Posterior cingulate gyrus (tissue), 11 donors: ENCODE measurements at places on chromosomes 2 and 18.

- no peak for DNase-seq
These were observed 1652.4 kb upstream of the TMEFF2 start for GRCh38 chr2:193847130-193847529.

DNA sequence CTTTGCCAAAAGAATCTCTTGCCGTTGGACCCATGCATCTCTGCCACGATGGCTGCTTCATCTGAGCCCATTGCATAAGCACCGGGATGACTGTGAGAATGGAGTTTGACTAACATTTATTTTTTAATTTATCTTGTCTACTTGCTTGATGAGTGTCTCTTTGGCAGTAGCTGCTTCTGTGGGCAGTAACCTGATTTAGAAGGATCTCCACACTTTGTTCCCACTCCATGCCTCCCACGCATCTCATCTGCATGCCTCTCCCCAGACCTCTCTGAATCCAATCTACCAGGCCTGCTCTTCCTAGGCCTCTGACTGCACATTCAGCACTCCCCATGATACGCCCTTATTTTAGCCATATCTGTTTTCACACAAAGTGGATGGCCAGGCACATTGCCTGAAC lies 23.7 kb upstream of the TMX3 start:
- DNase-seq: peak; percentile 34

GRCh38 chr2:20052861-20053281 lies 1.4 kb upstream of the LAPTM4A start:
- no peak for DNase-seq

GRCh38 chr2:157831573-157832315 lies 44.4 kb downstream of the ACVR1 start:
- no peak for DNase-seq

DNA sequence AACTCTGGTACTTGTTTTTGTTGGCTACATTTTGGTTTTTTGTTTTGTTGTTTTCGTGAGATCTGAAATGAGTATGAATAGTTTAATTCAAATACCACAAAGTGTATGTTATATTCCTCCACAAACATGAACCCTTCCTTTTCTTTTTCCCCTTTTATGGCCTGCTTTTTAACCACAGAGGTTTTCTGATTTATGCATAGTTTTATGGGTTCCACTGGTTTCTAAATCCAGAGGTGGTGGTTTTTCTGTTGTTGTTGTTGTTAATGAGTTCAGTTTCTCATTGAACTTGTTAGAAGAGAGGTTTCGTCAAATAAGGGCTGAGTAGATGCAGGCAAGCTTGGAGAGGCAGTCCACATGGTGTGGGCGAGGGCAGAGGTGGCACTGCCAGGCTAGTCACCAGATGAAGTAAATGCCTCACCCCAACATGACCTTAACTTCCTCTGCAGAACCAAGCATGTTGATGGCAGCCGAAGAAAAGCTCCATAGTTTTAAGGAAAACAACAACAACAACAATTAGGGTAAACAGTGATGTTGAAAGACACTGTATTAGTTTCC lies 72.5 kb downstream of the RIF1 start:
- no peak for DNase-seq

- DNase-seq: no peak
These were observed 20.7 kb downstream of the IGFBP2 start for GRCh38 chr2:216653931-216654365.

DNA sequence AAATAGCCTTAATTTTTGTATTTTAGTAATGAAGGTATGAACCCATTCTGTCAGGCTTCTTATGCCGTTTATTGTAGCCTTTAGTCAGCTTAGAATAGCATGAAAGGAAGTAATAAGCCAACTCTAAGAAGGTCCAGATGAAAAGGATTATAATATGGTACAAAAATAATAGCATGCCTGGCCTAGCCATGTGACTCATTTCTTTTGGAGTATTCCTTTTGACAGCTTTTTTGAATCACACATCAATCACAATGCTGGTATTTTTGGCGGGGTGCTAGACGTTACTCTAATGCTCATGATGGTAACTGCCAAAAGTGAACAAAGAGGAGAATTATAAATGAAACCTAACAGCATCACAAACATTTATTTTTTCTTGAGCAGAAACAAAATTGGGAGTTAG lies 19.9 kb downstream of the FMNL2 start:
- DNase-seq: no peak

DNA sequence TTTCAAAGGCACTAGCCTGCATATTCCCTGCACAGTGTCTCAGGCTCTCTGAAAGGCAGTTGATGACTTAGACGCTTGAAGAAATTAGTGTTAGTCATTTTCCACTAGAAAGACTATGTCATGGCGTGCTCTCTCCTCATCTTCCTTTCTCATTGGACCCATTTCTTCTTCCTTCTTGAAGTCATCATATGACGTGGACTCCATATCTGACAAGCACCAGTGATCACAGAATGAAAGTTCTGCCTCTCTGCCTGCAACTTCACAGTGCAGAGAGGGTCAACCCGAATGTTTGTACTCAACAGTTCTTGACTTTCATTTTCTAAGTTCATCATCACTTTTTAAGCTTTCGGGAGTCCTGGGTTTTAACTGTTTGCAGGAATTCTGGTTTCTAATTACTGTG lies 63.7 kb upstream of the CYRIA start:
- DNase-seq: no peak

DNA sequence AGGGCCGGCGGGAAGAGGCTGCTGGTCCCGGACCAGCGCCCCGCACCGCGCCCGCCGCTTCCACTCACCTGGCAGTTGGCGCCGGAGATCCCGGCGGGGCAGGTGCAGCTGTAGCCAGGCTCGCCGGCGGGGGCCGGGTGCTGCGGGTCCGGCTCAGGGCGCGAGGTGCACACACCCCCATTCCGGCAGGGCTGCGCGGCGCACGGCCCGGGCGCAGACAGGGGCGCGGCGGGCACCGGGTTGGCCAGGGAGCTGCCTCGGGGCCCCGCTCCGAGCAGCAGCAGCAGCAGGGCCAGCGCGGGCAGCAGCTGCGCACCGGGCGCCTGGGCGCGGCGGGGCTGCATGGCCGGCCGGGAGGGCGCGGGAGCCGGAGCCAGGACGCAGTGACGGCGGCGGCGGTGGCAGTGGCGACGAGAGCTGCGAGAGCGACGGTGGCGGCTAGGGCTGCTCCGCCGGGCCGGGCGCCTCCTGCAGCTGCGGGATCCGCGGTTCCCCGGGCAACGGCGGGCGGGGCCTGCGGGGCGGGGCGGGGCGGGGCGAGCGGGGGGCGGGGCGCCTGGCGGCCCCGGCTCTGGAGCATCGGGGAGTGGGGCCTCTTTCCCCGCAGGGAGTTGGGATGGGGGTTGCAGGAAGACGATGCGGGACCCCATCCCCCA lies at the start of gene DNER:
Gene DNER, minus strand, starts transcription at position 476 of the 656 bp plus-strand sequence. Its CDS starts 132 bp downstream, at position 344.
- DNase-seq: peak; percentile 89

- no peak for DNase-seq
These were observed 583 bp downstream of the NEMP2 start for GRCh38 chr2:190533968-190534309.

- DNase-seq: peak; percentile 89
These were observed at the start of gene LRRTM1 for GRCh38 chr2:80303909-80304837. LRRTM1 (minus strand) TSS chr2:80304752; CDS start chr2:80303819, 933 bp downstream.

- DNase-seq: no peak
These were observed 57.0 kb downstream of the ANKMY1 start for GRCh38 chr2:240500561-240501423.

DNA sequence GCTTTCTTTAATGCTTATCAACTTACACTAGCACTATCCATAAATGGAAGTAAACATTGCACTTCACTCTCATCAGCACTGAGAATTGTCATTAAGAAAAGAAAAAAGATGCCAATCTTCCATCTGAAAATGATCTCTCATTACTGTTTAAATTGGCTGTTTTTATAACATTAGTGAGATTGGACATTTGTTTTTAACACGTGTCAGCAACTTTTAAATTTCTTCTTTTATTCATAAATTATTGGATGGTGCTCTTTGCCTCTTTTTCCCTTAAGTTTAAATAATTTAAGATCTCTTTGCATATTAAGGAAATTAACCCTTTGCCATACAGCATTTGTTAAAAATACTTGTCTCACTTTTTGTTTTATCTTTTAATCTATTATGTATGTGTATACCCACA lies 146.5 kb upstream of the CHST9 start:
- no peak for DNase-seq

GRCh38 chr18:5073026-5073944 lies 123.8 kb downstream of the AKAIN1 start:
- no peak for DNase-seq

- DNase-seq: no peak
These were observed 86.9 kb downstream of the EIF2AK3 start for GRCh38 chr2:88540346-88540745.
